Caco-2 (cell line): ENCODE measurements at places on chromosomes 16 and 17.

DNA sequence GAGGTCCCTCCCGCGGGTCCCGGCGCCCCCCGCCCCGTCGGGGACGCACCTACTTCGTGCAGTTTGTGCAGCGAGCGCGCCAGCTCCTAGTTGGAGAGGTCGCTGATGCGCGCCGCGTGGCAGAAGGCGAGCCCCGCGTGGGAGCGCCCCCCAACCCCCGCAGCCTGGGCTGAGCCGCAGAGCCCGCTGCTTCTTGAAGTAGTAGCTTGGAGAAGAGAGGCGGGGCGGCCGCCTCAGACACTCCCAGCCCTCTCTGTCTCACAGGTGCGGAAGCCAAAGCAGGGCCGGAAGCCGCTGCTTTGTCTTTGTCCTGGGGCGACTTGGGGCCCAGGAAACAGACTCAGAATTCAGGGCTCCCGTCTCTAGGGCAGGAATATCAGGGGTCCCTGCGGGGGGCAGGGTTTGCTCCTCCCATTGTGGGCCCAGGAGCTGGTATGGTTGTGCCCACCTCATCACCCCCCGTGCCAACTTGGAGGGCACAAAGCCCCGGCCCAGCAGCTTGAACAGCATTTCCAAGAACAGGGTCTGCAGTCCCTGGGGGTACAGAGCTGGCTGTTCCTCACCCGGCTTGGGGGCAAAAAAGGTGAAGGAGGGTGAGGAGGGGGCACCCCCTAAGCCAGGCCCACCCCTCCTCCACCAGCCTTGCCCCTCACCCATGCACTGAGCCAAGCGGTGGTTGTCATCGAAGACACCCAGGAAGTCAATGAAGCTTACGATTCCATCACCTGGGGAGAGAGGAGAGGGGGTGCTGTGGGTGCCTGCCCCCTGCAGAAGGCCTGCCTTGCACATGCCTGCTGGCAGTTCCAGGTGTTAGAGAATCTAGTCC is 13.5 kb downstream of the SPATA32 start:
- peak; percentile 73 for DNase-seq
- no peaks in the 10 kb centered on the region for H3K27me3 ChIP-seq
- H3K4me3 ChIP-seq, result peak overlapping the region; percentile 63
- H3K4me1 ChIP-seq, result peaks cover 11% of the 10 kb centered on the region

- DNase-seq, result no peak
- H3K36me3 ChIP-seq, result no peaks in the 10 kb centered on the region
- peaks cover 9% of the 10 kb centered on the region; the same call in 1 of the 2 replicates for H3K4me1 ChIP-seq
- H3K27me3 ChIP-seq, result no peaks in the 10 kb centered on the region
- no peak overlapping the region for H3K27ac ChIP-seq
- no peak overlapping the region for H3K4me3 ChIP-seq
Observed at GRCh38 chr16:4096509-4096908, 19.7 kb downstream of the ADCY9 start.

GRCh38 chr16:4938683-4939030 is 1.7 kb upstream of the PPL start:
- no peak for DNase-seq
- H3K4me1 ChIP-seq, result peaks cover 29% of the 10 kb centered on the region
- no peaks in the 10 kb centered on the region for H3K36me3 ChIP-seq
- no peak overlapping the region for H3K27ac ChIP-seq

GRCh38 chr16:67773569-67774456 is 32.5 kb downstream of the RANBP10 start:
- H3K36me3 ChIP-seq, result peaks cover 4% of the 10 kb centered on the region; the same call in 1 of the 2 replicates
- H3K27me3 ChIP-seq, result no peaks in the 10 kb centered on the region
- H3K4me3 ChIP-seq, result no peak overlapping the region
- DNase-seq, result no peak

- no peak overlapping the region for H3K27ac ChIP-seq
- no peaks in the 10 kb centered on the region for H3K36me3 ChIP-seq
- no peak overlapping the region for H3K4me3 ChIP-seq
- peaks cover 12% of the 10 kb centered on the region for H3K4me1 ChIP-seq
Observed at GRCh38 chr17:79959042-79959441, 76.6 kb downstream of the TBC1D16 start.
